ENCODE measurements at places on chromosomes 2 and 18.

DNA sequence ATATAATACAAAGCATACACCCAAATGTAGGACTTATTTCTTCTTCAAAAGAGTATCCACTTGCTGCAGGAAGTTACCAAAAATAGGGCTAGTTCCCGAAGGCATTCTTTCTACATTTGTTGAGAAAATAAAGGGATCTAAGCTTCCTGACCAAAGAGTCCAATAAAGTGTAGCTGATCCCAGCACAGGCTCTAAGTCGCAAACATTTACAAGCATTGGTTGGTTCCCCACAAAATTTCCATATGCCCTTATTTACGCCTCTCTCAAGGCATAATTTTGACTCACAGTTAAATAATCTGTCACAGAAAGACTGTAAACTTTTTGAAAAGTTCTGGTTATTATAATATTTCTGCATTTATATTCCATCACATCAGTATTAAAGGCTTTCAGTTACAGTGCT is 1520.1 kb upstream of the ZEB2 start:
- no peak for DNase-seq

GRCh38 chr18:80009661-80010550 is 21.5 kb upstream of the TXNL4A start:
- no peak for DNase-seq

- DNase-seq = no peak
These were observed 3.1 kb upstream of the GATA6 start for GRCh38 chr18:22166069-22166950.

DNA sequence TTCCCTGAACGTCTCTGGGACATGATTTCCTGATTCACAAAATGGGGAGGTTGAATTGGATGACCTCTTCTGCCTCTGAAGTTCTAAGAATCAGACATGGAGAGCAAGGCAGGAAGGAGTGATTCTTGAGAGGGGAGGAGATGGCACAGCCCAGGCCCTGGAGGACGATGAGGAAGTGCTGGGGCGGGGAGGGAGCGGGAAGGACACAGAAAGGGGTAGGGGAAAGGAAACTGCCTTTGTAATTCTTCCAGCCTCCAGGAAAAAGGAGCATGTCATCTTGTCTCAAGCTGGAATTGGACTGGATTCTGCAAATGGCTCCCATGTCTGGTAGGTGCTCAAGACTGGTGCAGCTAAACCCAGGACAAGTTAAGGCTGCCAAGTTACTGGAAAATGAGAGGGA is 97.0 kb upstream of the NCK2 start:
- DNase-seq = no peak

DNA sequence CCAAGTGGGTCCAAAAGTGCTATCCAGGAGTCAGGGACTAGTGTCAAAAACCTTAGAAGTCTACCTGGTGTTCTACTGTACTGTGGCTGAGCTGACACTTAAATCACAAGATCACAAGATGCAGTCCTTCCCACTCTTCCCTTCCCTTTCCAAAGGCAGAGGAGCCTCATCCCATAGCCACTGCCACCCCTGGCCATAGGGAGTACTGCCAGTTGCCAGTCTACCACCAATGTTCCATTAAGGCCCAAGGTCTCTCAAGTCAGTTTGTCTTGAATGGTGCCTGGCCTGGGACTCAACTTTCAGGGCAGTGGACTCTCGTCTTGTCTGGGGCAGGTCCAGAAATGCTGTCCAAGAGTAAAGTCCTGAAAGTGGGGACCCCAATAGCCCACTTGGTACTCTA is 585.6 kb downstream of the NUP35 start:
- DNase-seq = no peak

DNA sequence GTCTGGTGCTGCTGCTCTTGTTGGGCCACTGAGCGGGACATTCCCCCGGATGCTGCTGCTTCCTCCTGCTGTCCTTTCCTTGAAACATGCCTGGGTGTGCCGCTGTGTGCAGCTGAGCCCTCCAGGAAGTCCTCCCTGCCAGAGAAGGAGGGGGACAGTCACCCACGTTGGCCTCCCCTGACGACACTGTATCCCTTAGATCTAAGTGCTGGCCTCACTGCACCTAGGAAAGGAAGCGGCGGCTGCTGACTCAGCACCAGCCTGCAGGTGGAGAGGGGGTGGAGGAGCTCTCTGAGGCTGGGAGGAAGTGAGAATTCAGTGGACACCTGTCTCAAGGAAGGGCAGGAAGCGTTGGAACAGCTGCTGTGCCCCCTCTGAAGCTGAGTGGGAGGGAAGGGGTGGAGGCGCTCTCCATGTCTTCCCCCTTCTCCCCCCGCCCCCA is 239.8 kb downstream of the HAUS1 start:
- no peak for DNase-seq

- DNase-seq = no peak
These were observed 23.5 kb downstream of the TSN start for GRCh38 chr2:121778741-121779487.

GRCh38 chr18:21262979-21263378 is 20.9 kb downstream of the GREB1L start:
- no peak for DNase-seq

GRCh38 chr2:237418300-237418699 is 4.3 kb upstream of the COL6A3 start:
- DNase-seq = no peak

DNA sequence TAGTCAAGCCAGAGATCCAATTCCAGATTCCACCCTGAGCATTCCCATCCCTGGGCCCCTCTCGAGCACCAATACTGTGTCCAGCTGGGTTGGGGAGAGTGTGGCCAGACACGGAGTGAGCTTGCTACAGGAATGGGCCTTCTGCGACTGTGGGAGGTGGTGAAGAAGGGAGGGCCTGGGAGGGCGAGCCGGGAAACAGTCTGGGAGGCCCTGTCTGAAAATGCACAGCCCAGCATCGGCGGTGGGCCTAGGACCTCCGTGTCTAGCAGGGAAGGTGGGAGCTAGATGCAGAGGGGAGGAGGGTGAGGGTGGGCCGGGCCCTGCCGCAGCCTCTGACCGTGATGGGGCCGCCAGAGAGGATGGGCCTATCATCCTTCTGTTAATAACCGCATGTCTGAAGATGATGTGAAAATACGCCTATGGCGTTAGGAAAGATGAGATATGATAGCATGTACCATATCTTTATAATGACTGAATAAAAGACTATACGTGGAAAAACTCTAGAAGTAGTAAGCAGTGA is 1.9 kb upstream of the OTOS start:
- no peak for DNase-seq

DNA sequence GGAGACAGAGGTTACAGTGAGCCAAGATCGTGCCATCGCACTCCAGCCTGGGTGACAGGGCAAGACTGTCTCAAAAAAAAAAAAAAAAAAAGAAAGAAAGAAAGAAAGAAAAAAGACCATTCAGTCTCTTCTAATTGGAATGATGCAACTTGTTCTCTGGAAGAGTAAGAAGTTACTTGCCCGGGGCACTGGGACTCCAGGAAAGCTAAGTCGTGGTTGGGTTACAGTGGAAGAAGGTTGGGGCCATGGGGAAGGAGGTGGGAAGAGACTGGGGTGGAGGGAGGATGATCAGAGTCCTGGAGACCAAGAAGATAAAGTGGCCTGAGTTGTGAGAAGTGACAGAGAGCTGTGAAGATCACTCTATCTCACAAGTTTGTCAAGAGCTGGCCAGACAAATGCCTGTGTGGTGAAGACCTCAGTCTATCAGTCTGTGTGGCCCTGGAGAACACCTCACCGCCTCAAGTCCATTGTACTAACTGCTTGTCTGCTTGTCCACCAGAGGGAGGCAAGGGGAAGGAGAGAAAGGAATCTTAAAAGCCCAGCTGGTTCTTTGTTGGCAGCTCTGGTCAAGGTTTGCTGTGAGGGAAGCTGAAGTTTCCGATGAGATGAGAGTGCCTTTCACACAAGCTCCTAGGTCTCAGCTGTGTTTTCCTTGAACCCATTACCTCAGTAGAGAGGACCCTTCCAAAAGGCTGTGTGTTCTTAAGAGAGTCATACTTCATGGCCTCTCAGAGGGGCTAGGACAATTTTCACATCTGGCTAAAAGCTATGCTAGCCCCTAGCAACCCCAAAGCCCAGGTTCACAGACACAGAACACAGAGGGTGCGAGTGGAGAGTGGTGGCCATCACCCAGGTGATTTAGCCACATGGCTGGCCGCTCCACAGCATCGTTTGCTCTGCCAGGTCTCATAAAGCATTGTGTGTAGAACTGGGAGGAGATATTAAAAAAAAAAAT is 72.0 kb upstream of the TMEM178A start:
- no peak for DNase-seq

GRCh38 chr2:233832869-233833311 is 21.4 kb downstream of the HJURP start:
- DNase-seq = no peak

DNA sequence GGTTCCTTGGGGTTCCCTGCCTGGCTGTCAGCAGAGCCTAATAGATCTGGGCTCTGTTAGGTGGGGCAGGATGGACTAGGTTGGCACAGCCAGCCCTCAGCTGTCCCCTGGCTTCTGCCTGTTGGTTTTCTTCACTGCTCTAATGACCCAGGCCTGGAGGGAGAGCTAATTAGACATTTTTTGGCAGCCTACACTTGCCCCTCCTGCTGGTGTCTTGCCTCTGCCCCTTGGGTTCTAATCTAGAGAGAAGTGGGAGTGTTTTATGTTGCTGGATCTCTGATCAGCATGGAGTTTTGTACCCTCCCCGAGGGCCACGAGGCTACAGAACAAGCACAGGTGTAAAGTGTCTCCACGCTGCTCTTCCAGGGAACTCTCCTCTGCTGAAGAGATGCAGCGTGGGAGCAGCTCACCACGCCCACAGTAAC is 199.4 kb upstream of the RASGRP3 start:
- no peak for DNase-seq

DNA sequence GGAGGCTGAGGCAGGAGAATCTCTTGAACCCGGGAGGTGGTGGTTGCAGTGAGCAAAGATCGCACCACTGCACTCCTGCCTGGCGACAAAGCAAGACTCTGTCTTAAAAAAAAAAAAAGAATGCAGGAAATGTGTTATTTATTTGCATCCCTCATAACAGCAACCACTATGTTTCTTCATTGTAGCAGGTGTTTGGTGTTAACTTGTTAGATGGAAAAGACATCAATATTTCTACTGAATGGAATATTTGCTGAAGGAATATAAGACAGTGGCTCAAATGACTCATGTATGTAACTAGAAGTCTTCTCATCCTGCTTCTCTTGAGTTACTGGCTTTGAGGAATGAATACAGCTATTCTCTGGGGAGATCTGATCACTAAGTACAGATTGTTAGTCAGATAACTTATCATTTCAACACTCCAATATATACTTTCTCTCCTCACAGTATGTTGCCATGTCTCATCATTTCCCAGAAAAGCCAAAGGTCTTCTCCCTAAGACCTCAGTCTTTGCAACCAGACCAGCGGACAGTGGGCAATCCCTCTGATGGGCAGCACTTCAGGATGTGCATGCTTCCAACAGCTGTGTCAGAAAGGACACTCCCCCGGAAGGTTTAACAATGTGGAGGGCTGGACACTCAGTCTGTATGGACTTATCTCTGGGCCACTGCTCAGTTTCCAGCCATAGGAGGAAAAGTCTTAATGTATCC is 104.4 kb upstream of the STK17B start:
- DNase-seq = no peak

- DNase-seq = no peak
These were observed 425.7 kb downstream of the SETBP1 start for GRCh38 chr18:45106331-45106774.

DNA sequence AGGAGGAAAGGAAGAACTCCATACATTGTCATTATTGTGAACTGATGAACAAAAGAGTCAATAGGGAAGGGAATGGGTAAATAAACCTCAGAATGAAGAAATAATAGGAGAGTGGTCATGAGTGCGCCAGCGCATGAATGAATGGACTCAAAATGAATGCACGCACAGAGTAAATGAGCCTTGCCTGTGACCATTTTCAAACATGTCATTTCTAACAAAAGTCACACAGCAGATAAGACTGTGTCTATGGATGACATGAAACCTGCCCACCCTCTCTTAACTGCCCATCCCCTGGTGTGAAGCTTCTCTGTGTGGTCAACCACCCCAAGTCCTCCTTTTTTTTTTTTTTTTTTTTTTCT is 121.1 kb upstream of the TEX51 start:
- no peak for DNase-seq

- DNase-seq = no peak
These were observed 4.3 kb downstream of the DCTN1 start for GRCh38 chr2:74375838-74376237.

DNA sequence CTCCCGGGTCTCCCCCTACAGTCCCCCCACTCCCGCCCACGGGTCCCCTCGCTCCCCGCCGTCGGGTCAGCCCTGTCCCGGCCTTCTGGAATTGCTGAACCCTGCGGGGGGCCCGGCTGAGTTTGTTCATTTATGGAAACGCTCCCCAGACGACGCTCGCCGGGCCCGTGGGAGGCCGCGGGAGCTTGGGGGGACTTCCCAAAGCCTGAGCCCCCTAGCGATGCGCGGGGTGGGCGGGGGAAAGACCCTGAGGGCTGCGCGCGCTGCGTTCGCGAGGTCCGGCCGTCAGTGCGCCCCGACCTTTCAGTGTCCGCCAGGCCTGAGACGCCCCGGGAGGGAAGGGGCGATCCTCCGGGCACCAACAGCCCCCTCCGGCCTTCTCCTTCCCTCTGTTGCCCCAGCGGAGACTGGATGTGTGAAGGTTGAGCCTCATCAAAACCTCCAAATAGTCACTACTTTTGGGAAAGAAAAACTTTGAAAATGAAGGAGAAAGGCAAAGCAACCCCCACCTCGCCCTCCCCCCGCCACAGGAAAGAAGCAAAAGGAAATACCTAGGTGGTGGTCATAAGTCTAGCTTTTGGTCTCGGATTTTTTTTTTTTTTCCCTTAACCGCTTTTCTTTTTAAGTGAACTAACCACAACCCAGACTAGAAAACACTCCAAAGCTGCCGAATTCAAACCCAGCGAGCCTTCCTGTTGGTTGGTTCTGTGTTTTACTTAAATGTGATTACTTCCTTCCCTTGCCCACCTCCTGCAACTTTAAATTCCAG is 509 bp upstream of the CYS1 start:
- DNase-seq = no peak

DNA sequence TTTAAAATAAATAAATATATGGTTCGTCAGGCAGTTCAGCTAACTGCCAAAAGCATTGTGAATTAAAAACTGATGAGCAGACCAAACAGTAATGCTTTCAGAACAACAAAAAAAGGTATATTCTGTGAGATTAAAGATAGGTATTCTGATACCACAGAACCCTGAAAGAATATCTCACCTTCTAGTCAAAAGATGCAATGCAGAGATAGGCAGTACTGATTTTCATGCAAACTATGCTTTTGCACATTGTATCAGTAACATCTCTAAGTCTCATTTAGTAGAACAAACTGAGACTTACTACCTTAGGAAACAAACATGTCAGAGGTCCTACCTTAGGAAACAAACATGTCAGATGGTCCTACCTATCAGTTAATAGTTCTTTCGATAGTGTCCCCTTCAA is 32.4 kb downstream of the CUL3 start:
- no peak for DNase-seq

DNA sequence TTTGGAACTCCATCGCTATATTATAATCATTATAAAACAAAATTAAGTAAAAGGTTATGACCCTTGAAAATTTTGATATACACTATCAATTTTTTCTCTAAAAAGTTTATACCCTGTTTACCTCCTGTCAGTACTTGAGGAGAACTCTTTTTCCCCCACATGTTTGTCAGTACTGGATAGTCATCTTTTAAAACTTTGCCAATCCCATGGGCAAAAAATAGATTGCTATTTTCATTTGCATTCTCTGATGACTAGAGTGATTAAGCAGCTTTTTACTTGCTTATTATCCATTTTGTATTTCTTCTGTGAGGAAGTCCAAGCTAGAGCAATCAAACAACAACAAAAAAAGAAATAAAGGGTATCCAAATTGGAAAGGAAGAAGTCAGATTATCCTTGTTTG is 76.4 kb downstream of the DGKD start:
- DNase-seq = no peak

Measured in effector CD8-positive, alpha-beta T cell (primary cell).